Mesothelial cell of epicardium (in vitro differentiated cells): ENCODE measurements at places on chromosomes 2 and 18. TPM values are rescaled to one million over a fixed set of nuclear protein-coding genes. Genes with fewer than 3 reads are reported as not detected.

The MERTK gene
- total RNA-seq: 25.1 to 27.3 TPM (median 27.1 TPM) in 3 replicates

The POTEJ gene
- total RNA-seq: not detected in 3 replicates

The CASP10 gene
- total RNA-seq: 2.2 to 3.1 TPM (median 2.8 TPM) in 3 replicates

The GAREM2 gene
- total RNA-seq: 25.0 to 27.5 TPM (median 26.4 TPM) in 3 replicates

- DNase-seq: peak; percentile 19
- H3K27ac ChIP-seq: no peak overlapping the region
- H3K27me3 ChIP-seq: peaks cover 5% of the 10 kb centered on the region
- no peak overlapping the region for H3K4me3 ChIP-seq
These were observed 2.8 kb downstream of the DUSP2 start for GRCh38 chr2:96142217-96143113.

DNA sequence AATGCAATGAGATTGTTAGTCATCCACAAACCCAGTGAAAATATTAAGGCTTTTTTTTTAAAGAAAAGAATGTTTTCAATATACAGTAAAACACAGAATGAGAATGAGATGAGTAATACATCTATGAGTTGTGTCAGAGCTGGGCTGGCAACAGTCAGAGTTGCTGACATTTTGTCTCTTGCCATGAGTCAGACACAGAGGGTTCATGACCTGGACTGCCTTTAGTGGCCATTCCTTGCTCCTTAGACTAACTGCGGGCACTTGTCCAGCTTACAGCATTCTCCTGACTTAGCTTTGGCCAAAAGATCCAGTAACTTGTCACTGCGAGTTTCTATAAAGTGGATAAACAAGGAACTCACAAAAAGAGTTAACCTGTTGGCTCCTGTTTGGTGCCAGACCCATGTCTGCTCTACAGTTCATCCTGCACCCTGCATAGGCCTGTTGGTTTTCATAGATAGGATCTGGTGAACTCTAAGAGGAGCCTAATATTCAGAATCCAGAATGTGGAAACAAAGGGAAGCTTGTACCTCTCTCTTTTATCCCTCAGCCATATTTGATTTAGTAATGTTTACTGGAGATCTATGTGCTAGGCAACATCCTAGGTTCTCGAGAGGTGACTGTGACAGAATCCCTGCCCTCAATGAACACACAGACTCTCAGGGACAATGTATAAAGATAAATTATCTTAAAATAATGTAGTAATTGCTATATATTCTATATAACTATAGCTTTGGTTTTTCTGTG, 391.5 kb upstream of the VWC2L start:
- H3K27ac ChIP-seq: no peak overlapping the region
- no peak overlapping the region for H3K4me3 ChIP-seq
- no peaks in the 10 kb centered on the region for H3K36me3 ChIP-seq
- DNase-seq: no peak

- H3K4me3 ChIP-seq: no peak overlapping the region
- H3K36me3 ChIP-seq: peaks cover 3% of the 10 kb centered on the region
- H3K27ac ChIP-seq: no peak overlapping the region
- H3K27me3 ChIP-seq: no peaks in the 10 kb centered on the region
- H3K4me1 ChIP-seq: peaks cover 8% of the 10 kb centered on the region
These were observed 428.7 kb upstream of the ACVR2A start for GRCh38 chr2:147416099-147416498.

DNA sequence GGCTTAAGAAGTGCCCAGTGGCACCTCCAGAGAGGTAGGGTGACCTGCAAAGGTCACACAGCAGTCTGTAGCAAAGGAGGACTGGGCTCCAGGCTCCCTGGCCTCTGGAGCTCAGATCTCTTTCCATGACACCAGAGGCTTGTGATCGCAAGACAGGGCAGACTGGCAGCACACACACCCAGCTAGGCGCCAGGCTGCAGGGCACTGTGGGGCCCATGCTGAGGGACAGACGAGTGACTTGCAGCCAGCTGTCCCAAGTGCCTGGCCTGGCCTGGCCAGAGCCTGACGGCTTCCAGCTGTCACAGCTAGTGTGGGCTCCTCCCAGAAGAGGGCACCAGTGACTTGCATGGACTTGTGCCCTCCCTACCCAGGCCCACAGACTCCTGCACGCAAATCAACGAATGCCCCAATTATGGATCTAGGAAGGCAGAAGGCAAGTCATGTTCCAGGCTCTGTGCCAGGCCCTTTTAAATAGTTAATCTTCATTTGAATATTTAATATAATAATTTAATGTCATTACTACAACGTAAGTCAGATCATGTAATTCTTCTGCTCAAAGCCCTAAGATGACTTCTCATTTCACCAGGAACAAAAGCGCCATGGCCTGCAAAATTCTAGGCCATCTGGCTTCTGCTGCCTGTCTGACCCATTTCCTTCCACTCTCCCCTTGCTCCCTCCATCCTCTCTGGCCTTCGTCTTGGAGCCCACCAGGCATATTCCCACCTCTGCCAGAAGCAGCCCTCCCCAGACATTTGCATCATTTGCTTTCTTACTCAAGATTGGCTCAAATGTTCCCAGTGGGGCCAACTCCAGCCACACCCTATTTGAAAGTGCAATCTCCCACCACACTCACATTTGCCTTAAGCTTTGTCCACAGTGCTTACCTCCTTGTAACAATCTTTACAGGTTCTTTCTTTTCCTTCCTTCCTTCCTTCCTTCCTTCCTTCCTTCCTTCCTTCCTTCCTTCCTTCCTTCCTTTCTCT, 3.7 kb upstream of the SPEG start:
- DNase-seq: no peak
- H3K27ac ChIP-seq: no peak overlapping the region
- no peak overlapping the region for H3K4me3 ChIP-seq

DNA sequence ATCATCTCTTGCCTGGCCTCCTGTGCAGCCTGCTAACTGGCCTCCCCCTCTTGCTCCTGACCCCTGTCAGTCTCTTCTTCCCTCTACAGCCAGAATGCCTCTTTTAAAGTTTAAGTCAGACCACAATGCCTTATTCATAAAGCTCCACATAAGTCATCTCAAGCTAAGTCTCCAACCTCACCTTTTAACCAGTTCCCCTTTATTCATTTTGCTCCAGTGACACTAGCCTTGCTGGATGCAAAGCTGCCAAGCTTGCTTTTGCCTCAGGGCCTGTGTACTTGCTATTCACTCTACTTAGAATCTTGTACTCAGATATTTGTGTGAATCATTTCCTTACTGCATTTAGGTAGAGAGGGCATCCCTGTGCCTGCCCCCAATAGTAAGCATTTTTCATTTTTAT, 180.9 kb downstream of the PDE1A start:
- H3K27me3 ChIP-seq: no peaks in the 10 kb centered on the region
- no peak overlapping the region for H3K4me3 ChIP-seq
- no peak for DNase-seq
- H3K4me1 ChIP-seq: peaks cover 4% of the 10 kb centered on the region
- no peaks in the 10 kb centered on the region for H3K36me3 ChIP-seq

GRCh38 chr2:158815166-158815565, 20.0 kb downstream of the DAPL1 start:
- H3K4me1 ChIP-seq: peaks cover 46% of the 10 kb centered on the region
- no peak overlapping the region for H3K4me3 ChIP-seq
- no peaks in the 10 kb centered on the region for H3K36me3 ChIP-seq
- no peak overlapping the region for H3K27ac ChIP-seq
- no peaks in the 10 kb centered on the region for H3K27me3 ChIP-seq

- H3K4me3 ChIP-seq: no peak overlapping the region
- no peak for DNase-seq
- no peak overlapping the region for H3K27ac ChIP-seq
- no peaks in the 10 kb centered on the region for H3K36me3 ChIP-seq
- peaks cover 4% of the 10 kb centered on the region for H3K27me3 ChIP-seq
- no peaks in the 10 kb centered on the region for H3K4me1 ChIP-seq
These were observed 14.1 kb upstream of the ZSWIM2 start for GRCh38 chr2:186862869-186863709.

GRCh38 chr2:235263205-235264120, 230.4 kb upstream of the AGAP1 start:
- H3K4me1 ChIP-seq: peaks cover 26% of the 10 kb centered on the region
- H3K4me3 ChIP-seq: peak overlapping the region; percentile 43
- H3K27me3 ChIP-seq: no peaks in the 10 kb centered on the region
- no peaks in the 10 kb centered on the region for H3K36me3 ChIP-seq
- H3K27ac ChIP-seq: peak overlapping the region; percentile 37

DNA sequence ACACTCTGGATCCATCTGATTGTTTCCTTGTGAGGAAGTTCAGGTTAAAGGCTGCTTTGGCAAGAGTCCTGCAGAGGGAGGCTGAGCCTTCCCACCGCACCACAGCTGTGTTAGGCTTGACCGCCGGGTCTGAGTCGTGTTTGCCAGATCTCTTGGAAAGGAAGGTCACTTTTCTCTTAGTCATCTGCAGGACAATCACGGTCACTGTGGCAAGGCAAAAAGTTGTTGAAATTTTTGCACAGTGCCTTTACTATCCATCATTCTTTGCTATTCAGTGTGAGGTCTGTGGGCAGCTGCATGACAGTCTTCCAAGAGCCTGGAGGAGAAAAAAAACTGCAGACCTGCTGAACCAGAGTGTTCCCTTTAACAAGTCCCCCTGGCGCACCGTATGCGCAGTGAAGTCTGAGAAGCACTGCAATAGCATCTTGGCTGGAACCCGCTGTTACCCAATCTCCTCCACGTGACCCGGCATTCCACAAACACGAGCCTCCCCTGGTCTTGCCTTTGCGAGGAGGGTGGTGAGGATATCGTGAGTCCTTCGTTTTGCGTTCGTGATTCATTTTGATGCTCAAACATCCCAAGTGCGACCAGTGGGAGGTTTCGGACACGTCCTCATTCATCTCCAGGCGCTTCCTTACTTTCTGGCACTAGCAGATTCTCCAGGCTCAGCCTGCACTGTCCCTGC, 23.0 kb downstream of the BIN1 start:
- H3K27ac ChIP-seq: peak overlapping the region; percentile 86
- peaks cover 67% of the 10 kb centered on the region for H3K4me1 ChIP-seq
- no peaks in the 10 kb centered on the region for H3K27me3 ChIP-seq

DNA sequence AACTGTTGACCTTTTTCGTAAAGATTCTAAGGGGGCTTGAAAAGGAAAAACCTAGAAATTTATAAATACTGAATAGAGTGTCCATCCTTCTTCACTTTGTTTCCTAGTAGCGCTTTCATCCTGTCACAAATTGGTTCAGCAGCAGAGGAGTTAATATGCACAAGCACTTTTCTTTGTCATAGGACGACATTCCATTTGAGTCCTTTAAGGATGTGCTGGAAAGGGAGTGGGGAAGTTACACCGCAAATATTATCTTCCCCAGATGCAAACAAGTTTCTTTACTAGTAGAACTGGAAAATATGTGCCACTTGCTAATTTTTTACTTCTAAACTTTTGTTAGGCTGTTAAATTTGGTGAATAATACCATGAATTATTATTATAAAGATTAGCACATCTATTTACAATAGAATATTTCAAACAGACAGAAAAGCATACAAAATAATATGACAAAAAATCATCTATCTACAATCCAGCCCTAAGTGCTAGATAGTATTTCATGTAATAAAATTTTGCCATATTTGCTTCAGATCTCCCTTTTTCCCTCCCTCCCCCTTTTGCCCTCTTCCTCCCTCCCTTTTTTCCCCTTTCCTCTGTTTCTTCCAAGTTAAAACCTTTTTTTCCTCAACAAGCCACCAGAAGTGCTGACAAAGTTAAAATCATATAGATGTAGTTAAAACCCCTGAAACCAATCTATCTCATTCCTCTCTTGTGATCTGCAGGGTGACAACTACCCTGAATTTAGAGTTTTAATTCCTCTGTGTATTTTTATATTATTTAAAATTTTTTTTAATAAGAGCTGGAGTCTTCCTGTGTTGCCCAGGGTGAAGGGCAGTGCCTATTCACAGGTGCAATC, 50.5 kb upstream of the MAP4K3 start:
- no peaks in the 10 kb centered on the region for H3K36me3 ChIP-seq
- peak overlapping the region; percentile 17 for H3K27ac ChIP-seq
- no peaks in the 10 kb centered on the region for H3K27me3 ChIP-seq
- H3K4me3 ChIP-seq: no peak overlapping the region
- no peak for DNase-seq

- DNase-seq: no peak
- H3K27me3 ChIP-seq: peaks cover 15% of the 10 kb centered on the region
- H3K27ac ChIP-seq: no peak overlapping the region
- no peaks in the 10 kb centered on the region for H3K36me3 ChIP-seq
- no peaks in the 10 kb centered on the region for H3K4me1 ChIP-seq
These were observed 43.0 kb upstream of the GPR39 start for GRCh38 chr2:132373391-132374135.

DNA sequence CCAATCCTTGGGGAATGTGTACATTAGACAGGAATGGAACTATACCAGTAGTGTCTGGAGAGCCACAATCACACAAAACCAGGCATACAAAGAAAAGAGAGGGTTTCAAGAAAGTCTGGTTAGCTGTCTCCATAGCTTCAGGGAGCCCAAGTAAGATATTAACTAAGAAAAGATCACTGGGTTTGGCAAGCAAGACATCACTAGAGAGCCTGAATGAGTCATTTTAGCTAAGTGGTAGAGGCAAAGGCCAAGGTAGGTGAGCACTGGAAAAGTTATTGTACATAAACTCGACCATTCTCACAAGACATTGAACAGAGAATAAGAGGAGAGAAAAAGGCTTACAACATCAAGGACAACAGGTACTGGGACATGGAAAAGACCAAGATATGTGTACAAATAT, 143.8 kb upstream of the ARL4C start:
- H3K27me3 ChIP-seq: peaks cover 2% of the 10 kb centered on the region
- H3K27ac ChIP-seq: no peak overlapping the region
- no peak overlapping the region for H3K4me3 ChIP-seq
- H3K4me1 ChIP-seq: no peaks in the 10 kb centered on the region
- peaks cover 3% of the 10 kb centered on the region for H3K36me3 ChIP-seq

DNA sequence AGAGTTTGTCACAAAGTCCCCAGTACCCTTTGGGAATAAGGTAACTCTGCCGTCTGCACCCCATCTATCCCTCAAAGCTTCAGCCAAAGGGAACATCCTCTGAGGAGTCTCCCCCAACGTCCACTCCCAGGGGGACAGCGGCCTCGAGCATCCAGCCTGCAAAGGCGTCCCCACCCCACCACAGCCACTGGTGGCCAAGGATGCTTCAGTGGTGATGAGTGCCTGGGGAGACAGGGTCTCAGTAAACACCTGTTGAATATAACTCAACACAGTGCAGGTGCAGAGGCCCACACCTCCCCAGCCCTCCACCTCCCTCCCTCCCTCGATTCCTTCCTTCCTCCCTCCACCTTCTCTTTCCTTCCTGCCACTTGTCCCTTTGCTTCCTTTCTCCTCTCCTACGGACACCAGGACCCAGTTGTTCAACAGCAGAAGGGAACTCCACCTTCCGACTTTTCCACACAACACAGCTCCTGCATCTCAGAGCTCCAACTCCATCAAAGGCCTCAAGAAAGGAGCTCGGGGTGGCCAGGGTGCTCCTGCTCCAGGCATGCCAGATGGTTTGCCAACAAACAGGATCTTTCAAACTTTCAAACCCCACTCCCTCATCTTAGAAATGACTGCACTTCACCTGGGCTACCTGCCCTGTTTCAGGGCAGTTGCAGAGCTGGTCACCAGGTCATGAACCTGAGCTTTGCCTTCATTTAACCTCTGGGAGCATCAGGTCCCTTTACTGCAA, 87.8 kb upstream of the SNTG2 start:
- no peaks in the 10 kb centered on the region for H3K36me3 ChIP-seq
- DNase-seq: no peak
- no peak overlapping the region for H3K27ac ChIP-seq
- H3K4me3 ChIP-seq: no peak overlapping the region

- peaks cover 21% of the 10 kb centered on the region for H3K4me1 ChIP-seq
- DNase-seq: no peak
These were observed 584.0 kb upstream of the CHAC2 start for GRCh38 chr2:53183581-53183980.
